ENCODE measurements at places on chromosomes 5 and 9.

GRCh38 chr9:117682955-117683710 lies 21.1 kb upstream of the TLR4 start:
- no peak for DNase-seq

GRCh38 chr9:133126697-133127339 lies 5.8 kb upstream of the RALGDS start:
- no peak for DNase-seq

- DNase-seq = no peak
Measured at GRCh38 chr9:120183615-120184014, 396.4 kb downstream of the CDK5RAP2 start.

DNA sequence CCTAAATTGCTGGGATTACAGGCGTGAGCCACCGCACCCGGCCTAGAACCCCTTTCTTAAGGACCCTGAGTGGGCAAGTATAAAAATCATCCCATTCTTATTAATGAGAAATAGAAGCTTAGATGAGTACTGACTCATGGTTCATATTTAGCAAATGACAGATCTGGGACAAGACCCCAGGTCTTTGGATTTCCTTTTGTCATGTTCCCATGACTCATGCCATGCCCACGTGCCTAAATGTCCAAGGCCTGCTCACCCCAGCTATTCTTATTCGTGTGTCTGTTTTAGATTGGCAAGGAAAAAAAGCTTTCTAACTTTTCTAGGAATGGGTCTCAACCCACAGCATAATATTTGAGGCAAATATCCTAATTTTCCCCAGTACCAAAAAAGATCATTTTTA lies 57.7 kb upstream of the RPS23 start:
- DNase-seq = no peak

DNA sequence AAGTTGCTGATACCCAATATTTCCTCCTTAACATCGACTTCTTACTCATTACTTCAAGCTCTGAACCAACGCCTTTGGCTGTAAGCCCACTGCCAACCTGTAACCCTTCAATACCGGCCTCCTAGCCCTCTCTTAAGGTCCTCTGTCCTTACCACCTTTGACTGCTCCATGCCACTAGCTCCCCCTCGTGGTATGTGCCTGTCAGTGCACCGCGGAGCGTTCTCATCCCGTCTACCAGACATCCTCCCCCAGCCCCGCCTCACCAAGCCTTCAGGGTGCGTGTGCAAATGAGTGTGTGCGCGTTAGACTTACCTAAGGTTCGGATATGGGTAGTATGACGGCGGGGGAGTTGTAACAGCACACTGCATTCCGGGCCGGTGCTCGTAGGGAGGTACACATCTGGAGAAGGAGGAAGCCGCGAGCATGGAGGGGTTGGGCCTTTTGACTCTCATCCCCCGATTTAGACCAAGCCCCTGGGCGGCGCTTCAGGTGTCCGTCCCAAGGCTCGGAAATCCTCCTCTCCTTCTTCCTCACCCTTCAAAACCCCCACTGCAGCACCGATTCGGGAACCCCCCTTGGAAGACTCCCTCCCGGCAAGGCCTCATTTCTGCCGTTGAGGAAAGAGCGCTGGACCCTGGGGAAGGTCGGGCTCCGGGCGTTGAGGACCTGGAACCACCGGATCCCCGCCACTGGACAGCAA lies 2.8 kb upstream of the MYORG start:
- DNase-seq = peak; percentile 90
